ENCODE measurements at places on chromosomes 11 and 22.

DNA sequence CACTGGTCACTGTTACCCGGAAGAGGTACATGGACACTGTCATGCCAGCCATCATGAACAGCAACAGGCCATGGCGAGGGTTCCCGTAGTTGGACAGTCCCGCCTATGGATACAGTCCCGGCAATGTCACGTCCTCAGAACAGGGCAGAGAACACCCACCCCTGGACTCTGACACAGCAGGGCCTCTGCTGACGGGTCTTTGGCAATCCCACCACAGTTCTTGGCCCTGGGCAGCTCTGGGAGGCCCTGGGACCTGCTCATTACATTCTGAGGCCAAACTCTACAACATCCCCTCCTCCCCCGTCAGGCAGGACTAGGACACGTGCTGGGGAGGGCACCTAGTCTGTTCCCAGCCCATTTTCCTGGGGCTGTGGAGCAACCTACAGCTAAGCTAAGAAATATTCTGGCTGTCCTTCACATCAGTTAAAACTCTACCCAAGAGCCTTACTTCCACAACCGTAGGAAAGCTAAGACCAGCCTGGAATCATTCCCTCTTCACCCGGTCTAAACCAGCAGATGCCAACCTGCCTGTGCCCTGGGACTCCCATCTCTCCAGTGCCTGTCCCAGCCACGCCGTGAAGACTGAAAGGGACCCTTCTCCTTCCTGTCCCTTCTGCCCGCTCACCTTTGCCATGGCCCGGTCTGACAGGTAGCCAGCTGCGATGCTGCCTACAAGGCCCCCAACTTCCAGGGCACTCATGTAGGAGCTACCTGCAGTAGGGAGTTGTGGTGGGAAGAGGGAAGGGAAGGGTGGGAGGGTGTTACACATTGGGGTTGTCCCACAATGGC lies 4.5 kb downstream of the SLC37A4 start:
- DNase-seq, result no peak

DNA sequence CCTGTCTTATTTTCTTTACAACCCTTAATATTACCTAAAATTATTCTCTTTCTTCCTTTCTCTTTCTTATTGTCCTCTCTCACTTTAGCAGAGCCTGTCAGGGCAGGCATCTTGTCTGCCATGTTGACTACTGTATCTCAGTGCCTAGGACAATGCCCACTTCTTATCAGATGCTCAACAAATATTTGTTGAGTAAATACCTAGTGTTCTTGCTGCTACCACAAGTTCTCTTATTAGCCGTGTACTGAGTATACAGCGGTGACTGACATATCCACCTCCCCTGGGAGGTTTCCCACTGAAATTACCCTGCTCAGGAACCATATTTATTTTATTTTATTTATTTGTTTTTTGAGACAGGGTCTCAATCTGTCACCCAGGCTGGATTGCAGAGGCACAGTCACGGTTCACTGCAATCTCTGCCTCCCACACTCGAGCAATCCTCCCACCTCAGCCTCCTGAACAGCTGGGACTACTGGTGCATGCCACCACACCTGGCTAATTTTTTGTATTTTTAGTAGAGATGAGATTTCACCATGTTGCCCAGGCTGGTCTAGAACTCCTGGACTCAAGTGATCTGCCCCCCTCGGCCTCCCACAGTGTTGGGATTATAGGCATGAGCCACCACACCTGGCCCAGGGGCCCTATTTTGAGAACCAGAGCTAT lies 6.7 kb downstream of the HPX start:
- DNase-seq, result no peak

DNA sequence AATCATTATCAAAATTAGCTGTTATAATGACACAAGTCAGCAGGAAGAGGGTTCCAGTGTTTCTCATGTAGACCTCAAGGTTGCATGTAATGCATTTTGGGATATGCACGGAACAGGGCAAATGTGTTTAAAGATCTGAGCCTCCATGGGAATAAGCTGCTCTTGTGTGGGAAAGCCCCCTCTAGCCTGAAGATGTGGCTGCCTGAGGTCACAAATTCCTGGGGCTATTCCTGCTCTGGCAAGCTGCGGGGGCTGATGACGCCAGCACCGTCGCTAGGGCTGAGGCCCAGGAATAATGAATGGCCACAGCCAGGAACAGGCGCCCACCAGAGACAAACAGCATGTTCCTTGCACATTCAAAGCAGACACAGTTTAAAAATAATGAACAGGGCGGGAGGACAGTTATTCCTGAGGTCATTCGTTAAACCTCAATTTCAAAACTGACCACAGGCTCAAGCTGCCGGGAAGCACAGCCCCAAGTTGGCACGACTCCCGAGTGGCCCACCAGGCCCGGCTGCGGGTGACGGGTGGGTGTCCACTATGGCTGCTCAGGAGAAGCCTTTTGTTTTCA lies 11.7 kb downstream of the OSBPL5 start:
- no peak for DNase-seq

DNA sequence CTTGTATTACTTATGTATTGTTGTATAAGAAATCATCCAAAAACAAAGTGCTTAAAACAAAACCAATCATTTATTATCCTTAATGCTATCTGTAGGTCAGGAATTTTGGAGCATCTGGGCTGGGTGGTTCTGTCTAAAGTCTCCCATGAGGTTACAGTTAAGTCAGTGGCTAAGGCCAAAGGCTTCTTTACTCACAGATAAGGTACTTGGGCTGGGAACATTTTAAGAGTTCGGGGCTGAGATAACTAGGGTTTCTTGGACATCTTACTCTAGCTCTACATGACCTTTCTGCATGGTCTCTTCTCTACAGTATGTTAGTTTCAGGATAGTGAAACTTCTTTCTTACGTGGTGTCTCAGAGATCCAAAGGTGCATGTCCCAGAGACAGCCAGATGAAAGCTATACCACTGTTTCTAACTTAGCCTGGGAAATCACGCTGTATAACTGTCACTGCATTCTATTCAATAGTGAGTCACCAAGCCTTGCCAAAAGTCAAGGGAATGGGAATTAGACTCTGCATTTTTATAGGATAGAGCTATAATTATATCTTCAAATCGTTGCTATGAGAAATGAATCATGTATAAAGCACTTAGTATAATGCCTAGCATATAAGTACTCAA lies 29.6 kb downstream of the SOX6 start:
- DNase-seq, result no peak

DNA sequence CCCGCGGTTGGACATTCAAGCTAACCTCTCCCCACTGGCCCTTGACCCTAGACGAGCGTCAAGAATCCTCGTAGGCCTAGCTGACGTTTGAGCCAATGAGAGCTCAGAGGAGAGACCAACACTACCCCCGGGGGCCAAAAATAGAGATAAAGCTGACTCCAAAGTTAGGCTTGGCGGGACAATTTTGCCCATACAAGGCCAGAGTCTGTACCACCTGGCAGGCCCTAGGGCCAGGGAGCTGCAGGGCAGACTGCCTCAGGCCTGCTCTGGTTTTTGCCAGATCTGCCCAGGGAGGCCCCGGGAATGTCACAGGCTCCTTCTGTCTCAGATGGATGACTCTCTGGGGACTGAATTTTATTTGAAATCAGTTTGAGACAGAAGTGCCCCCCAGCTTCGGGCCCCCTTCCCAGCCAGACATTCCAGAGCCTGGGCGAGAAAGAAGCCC lies 40.8 kb upstream of the ACCSL start:
- no peak for DNase-seq

GRCh38 chr11:70630816-70631623 lies 232.7 kb downstream of the CTTN start:
- DNase-seq, result no peak

- DNase-seq, result no peak
These were observed 28.3 kb downstream of the ACER3 start for GRCh38 chr11:76888989-76889388.

GRCh38 chr11:63598556-63598955 lies 15.7 kb downstream of the PLAAT3 start:
- no peak for DNase-seq

GRCh38 chr11:125514336-125515101 lies 18.5 kb upstream of the FEZ1 start:
- DNase-seq, result no peak

DNA sequence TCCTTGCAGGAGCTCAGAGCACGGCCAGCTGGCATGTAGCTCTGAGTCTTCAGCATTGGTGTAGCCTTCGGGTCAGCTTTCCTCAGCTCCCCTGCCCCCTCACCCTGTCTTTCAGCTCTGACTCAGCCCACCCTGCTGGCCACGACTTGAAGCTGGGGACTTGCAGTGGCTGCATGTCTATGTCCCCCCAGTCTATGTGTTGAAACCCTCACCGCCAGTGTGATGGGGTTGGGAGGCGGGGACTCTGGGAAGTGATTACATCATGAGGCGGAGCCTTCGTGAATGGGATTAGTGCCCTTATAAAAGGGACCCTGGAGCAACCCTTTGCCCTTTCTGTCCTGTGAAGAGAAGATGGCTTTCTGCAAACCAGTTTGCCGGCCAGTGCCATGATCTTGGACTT lies 111.1 kb downstream of the CTTN start:
- no peak for DNase-seq

- DNase-seq, result peak; percentile 19
These were observed 529.5 kb downstream of the SOX6 start for GRCh38 chr11:15826826-15827225.

GRCh38 chr11:132293586-132293985 lies 923.2 kb downstream of the NTM start:
- DNase-seq, result no peak

GRCh38 chr11:78428266-78428636 lies 10.6 kb upstream of the GAB2 start:
- no peak for DNase-seq

DNA sequence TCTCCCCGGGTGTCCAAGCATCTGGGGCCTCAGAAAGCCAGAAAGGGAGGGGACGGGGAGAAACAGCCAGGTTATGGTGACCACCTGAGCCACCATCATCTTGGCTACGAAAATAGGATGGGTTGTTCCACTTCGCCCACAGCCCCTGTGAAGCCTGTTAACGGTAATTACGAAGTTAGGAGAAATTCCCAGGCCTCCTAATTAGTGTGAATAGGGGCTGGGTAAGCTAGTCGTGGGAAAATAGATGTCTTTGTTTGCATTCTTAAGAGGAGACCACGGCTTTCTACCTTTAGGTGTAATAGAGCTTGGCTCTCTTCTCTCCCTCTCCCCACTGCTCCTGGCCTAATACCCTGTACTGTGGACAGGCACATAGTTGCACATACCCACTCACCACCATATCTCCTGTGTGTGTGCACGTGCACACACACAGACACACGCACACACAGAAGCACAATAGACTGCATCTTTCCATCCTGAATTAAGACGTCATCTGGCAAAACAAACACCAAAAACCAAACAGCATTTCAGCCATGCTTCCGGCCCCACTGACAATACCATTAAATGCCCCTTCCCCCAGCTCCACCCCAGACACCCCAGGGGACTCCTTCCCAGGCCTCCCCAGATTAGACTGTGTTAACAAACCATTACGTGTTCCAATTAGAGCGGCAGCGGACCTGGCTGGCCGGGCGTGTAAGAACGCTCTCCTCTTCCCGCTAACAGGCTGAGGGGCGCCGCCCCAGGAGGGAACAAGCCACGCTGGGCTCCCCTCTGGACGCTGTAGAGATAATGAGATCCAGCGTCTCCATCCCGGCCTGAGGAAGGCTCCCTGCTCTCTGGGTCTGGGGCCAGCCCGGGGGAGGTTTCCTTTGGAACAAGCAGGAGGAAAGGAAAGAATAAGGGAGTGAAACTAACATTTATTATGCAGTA lies 72.8 kb downstream of the TP53I11 start:
- DNase-seq, result no peak

GRCh38 chr11:13924801-13925327 lies 37.7 kb upstream of the SPON1 start:
- no peak for DNase-seq
